ENCODE measurements at places on chromosomes 5 and 9. TPM values are rescaled to one million over a fixed set of nuclear protein-coding genes. Genes with fewer than 3 reads are reported as not detected.

Gene TLX3
- total RNA-seq: not detected

Gene FBLL1
- total RNA-seq: not detected

Gene TMC1
- 0.90 TPM for total RNA-seq

DNA sequence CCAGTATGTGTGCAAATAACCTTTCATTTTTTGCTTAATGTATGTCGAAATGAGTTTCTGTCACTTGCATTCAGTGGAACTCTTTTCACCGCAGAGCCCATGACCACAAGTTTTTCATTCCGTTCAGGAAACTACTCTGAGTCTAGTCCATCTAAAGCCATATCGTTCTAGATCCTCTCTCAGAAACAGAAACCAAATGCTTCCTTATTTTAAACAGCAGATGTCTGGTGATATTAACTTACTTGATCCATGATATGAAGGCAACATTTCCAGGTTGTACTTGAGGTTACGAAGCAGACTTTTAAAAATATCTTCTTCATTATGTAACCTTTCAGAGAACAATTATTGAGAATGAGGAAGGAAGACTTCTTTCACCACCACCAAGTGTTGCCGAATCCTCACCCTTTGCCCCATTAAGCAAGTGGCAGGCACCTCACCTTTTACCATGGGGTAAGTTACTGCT, 72.4 kb upstream of the GNAQ start:
- DNase-seq: no peak

GRCh38 chr5:23473915-23474314, 33.5 kb upstream of the PRDM9 start:
- no peak for DNase-seq

DNA sequence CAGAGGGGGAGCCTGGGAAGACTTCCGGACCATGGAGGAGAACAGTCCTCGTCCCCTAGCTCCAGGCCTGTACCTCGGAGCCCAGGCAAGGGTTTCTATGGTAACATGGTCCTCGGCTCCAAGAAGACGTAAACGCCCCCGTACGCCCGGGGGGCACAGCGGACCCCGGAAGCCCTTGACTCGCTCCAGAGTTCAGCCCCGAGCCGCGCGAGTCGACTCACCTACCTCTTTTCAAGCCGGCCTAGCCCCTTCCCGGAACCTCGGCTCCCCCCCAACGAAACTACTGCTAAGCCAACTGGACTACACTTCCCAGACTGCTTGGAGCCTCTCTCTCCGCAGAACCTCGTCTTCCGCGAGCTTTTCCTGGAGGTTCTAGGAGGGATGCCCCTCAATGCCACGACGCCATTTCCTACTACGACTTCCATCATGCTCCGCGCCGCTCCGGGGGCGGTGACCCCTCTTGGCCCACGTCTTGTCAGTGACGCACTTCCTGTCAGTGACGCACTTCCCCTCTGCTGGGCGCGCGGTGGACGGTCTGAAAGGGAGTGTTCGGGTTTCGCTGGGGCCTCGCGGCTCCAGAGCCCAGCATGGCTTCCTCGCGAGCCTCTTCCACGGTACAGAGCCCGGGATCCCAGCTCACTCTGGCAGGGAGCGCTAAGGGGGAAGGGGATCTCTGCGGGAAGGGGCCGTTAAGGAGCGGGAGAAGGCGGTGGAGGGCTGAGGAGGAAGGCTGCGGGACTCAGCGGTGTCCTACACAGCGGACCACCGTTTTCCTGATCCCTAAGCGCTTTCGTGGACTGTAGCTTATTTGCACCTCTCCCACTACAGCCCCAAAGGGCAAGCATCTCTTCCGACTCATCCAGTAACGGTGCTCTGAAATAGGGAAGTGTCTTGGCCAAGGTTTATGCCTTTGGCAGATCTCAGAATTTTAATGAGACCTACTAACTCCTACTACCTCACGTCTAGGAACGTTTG, at the start of the genes CDC26 and PRPF4:
TSS of gene CDC26 (minus strand) at position 416 of the 975 bp plus-strand sequence. CDS start 3,065 bp downstream, outside the sequence.
TSS of gene PRPF4 (plus strand) at position 502 of the 975 bp plus-strand sequence. CDS start at position 588, 86 bp downstream.
- peak; percentile 98 for DNase-seq

DNA sequence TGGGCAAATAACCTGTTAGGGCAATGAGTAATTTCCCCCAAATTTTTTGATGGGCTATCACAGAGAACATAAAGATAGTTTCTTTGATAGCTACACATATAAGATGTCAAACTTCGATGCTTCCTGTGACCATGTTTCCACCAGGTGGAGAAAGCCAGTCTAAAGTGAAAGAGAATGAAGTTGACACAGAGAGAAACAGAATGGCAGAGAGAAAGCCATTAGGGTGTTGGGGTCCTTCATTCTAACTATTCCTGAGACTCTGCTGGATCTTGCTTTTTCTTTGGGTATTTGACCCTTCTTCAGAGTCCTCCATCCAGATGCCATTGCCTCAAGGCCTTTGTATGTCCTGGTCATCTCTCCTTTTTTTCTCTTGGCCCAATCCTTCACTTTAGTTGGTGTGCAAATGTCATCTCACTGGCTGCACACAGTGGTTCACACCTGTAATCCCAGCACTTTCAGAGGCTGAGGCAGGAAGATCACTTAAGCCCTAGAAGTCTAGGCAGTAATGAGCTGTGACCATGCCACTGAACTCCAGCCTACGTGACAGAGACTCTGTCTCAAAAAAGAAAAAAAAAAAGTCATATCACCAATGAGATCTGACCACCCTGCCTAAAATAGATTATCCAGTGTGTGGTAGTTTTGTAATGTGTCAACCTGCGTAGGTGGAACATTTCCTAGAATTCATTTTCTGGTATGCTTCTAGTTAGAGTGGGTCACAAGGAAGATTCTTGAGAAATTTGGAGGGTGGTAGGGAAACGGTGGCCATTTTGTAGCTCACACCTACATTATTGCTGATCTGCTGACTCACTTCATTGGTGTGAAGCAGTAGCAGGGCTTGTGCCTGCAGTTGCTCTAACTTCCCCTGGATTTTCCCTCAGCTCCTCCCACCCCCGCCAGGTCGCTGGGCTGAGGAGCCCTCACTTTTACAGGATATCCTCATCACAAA, 20.8 kb upstream of the KIF2A start:
- no peak for DNase-seq

- no peak for DNase-seq
Measured at GRCh38 chr9:80125731-80126264, 554.0 kb downstream of the TLE4 start.

- peak; percentile 4 for DNase-seq
Measured at GRCh38 chr5:66769839-66770617, 173.8 kb downstream of the MAST4 start.

- DNase-seq: no peak
Measured at GRCh38 chr9:134180786-134181647, 16.7 kb upstream of the RNU6ATAC start.

- peak; percentile 50 for DNase-seq
Measured at GRCh38 chr9:96136992-96137670, 164.8 kb downstream of the HSD17B3 start.

DNA sequence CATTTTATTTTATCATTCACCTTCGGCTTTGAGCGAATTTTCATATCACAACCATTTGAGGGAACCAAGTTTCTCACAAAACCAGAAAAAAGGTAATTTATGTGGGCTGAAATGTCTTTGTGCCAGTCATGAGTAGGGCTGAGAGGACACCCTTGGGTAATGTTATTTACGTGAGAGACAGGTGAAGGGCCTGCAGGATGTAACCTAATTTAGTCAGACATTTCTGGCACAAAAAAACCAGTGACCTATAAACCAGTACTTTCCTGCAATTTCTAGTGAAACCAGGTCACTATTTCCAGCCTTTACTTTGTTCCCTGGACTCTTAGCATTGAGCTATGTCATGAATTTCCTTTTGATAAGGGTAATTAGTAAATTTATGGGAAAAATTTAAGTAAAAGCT, 17.2 kb upstream of the CCDC112 start:
- DNase-seq: no peak

GRCh38 chr9:121289026-121289771, 21.2 kb downstream of the GSN start:
- DNase-seq: peak; percentile 73
